ENCODE measurements at places on chromosomes 16 and 17.

GRCh38 chr16:86322283-86322682 is 188.0 kb upstream of the FOXF1 start:
- no peaks in the 10 kb centered on the region for H3K36me3 ChIP-seq
- DNase-seq: no peak
- no peak overlapping the region for H3K27ac ChIP-seq

DNA sequence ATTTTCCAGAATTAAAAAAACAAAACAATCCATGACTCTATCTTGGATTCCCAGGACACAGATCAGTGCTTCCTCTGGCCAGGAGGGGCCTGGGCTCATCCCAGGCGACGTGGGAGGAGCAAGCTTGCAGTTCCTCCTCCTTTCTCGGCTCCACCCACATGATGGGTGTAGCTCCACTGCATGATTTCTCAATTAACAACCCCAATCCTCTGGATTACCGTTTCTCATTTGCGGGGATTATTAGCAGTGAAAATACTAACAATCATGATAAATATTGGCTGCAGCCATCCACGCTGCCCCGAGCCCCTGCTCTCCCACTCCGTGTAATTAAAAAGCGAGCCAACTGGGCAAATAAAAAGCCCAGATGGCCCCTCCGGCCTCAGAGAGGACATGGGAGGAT is 46.4 kb upstream of the SDK2 start:
- no peaks in the 10 kb centered on the region for H3K36me3 ChIP-seq
- H3K4me1 ChIP-seq: no peaks in the 10 kb centered on the region
- H3K27ac ChIP-seq: no peak overlapping the region

GRCh38 chr17:5758651-5759050 is 174.3 kb upstream of the NLRP1 start:
- H3K36me3 ChIP-seq: no peaks in the 10 kb centered on the region
- no peaks in the 10 kb centered on the region for H3K4me1 ChIP-seq
- no peak overlapping the region for H3K27ac ChIP-seq
- DNase-seq: peak; percentile 15
- H3K4me3 ChIP-seq: no peak overlapping the region

GRCh38 chr16:30570636-30571444 is 674 bp downstream of the ZNF688 start:
- no peaks in the 10 kb centered on the region for H3K27me3 ChIP-seq
- H3K4me1 ChIP-seq: peaks cover 16% of the 10 kb centered on the region
- peak overlapping the region; percentile 99 for H3K27ac ChIP-seq
- H3K4me3 ChIP-seq: peak overlapping the region; percentile 79
- DNase-seq: peak; percentile 70
- H3K36me3 ChIP-seq: peaks cover 3% of the 10 kb centered on the region

DNA sequence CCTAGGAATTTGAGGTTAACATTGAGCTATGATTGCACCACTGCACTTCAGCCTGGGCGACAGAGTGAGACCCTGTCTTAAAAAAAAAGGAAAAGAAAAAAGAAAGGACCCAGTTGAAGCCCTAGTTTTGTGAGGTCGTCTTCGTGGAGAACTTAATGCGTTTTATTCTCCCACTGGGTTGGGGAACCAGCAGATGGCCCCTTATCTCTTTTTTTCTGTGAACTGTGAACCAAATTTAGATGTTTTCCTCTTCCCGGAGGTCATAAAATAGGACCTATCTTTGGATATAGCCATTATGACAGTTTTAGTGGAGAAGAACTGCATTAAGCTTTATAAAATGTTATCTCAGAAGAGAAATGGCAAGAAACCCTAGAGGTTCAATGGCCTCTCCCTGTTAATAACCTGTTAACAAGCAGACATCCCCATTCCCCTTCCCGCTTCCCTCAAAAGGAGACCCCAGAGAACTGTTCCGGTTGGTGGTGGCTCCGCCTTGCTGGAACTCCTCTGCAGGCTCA is 23.5 kb downstream of the KIAA0513 start:
- H3K4me3 ChIP-seq: no peak overlapping the region
- peak overlapping the region; percentile 38 for H3K27ac ChIP-seq
- peaks cover 35% of the 10 kb centered on the region for H3K4me1 ChIP-seq
- no peaks in the 10 kb centered on the region for H3K36me3 ChIP-seq

DNA sequence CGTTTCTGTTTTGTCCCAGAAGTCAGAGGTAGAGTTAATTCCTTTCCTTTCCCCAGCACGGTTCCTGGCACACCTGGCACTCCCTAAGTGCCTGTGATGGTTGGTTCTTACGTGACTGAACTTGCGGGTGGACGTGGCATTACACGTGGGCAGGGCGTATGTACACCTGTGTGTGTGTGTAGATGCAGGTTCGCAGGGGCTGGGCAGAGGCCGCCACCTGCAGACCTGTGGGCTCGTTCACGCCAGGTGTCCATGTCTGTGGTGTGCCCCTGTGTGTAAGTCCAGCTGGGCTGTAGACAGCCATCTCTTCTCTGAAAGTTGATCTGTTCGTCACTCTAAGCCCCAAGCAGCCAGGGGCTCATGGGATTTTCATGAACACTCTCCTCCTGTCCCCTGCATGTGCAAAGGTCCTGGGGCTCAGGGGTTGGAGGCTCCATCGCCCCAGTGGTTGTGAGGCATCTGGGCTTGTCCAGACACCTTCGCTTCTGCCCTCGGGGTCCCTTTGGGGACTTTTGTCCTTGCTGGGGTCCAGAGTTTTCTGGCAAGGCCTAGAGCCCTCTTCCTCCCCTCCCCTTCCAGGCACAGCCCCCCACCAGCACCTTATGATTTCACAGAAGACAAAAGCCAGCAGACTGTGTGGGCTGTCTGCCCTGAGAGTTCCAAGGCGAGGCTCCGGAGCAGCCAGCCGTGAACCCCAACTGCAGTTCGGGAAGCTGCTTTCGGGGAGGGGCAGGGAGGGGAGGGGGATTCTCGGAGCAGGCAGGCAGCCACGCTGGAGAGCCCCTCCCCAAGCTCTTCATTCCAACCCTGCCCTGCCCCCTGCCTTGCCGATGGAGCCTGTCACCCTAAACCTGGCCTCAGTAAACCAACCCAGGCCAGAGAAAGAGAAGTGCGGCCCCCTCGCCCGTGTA is 5.4 kb upstream of the FSCN2 start:
- H3K36me3 ChIP-seq: no peaks in the 10 kb centered on the region
- H3K4me1 ChIP-seq: peaks cover 29% of the 10 kb centered on the region
- peaks cover 20% of the 10 kb centered on the region for H3K27me3 ChIP-seq
- DNase-seq: no peak

DNA sequence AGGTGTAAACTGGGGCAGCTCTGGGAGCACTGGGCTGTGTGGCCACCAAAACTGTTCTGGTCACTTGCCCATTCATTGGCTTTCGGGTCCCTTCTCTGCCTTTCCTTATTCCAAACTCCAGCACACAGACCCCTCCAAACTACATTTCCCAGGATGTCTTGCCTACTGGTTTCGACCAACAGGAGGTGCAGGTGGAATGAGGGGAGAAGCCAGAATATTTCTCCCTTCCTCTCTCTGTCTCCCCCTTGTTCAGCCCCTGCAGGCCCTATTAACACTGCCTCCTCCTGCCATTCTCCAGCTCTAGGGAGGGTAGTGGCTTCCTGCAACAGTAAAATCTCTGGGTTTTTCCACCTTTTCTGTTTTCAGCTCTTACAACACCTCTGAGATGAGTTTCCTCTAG is 13.2 kb upstream of the NAGPA start:
- DNase-seq: no peak
- H3K4me3 ChIP-seq: no peak overlapping the region
- H3K27me3 ChIP-seq: no peaks in the 10 kb centered on the region
- H3K4me1 ChIP-seq: no peaks in the 10 kb centered on the region

DNA sequence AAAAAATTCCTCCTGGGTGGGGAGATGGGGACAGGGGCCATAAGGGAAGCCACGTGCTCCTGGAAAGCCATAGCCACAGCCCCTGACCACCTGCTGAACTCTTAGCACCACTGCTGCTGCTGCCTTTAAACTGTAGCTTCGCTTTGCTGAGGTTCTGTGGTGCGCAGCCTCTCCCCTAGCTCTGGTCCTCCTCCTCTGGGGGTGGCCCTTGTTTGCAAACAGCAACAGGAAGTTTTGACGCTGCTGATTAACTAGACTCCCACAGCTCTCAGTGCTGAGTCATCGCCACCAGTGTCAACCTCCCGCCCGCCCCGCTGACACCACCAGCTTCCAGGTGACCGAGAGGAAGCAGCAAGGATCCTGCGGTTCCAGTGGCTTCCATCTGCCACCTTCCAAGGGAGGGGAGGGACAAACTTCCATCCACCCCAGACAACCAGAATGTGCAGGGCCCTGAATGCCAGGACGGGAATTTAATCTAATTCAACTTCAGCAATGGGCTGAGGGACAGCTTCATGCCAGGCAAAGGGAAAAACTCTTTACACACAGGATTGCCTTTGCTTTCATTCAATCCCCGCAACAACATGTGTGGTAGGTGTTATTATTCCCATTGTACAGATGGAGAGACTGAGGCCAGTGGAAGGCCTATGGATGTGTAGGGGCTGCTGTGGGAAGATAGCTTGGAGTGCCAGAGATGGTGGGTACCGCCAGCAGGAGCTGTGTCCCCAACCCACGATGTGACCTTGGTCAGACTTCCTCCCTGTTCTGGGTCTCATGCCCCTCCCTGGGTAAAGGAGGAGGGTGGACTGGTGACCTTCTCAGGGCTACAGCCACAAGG is 8.1 kb upstream of the KIFC3 start:
- H3K27me3 ChIP-seq: no peaks in the 10 kb centered on the region
- H3K4me1 ChIP-seq: peaks cover 57% of the 10 kb centered on the region
- no peak overlapping the region for H3K4me3 ChIP-seq
- DNase-seq: peak; percentile 91
- H3K27ac ChIP-seq: peak overlapping the region; percentile 98

DNA sequence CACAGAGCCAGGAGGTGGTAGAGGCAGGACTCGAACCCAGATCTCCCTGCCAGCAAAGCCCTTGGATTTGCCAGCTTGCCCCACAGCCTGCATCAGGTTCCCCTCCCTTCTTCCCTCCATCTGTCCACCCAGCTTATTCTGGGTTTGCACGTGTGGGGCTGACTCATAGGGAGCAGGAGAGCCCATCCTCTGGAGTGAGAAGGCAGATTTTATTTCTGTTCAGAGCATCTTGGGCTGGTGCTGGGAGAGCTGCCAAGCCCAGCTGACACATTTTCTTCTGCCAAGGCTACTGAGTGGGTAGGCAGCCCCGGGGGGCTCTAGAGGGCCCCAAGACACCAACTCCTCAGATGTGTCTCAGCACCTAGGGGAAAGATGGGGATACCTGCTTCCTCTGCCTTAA is 106.3 kb upstream of the CRHR1 start:
- H3K4me1 ChIP-seq: no peaks in the 10 kb centered on the region
- H3K36me3 ChIP-seq: no peaks in the 10 kb centered on the region
- no peak overlapping the region for H3K27ac ChIP-seq
- DNase-seq: no peak
- H3K27me3 ChIP-seq: no peaks in the 10 kb centered on the region

GRCh38 chr17:41511116-41511515 is 5.7 kb upstream of the KRT13 start:
- H3K27ac ChIP-seq: no peak overlapping the region
- no peak for DNase-seq
- H3K27me3 ChIP-seq: peaks cover 9% of the 10 kb centered on the region
- H3K4me1 ChIP-seq: peaks cover 14% of the 10 kb centered on the region
- H3K36me3 ChIP-seq: no peaks in the 10 kb centered on the region

DNA sequence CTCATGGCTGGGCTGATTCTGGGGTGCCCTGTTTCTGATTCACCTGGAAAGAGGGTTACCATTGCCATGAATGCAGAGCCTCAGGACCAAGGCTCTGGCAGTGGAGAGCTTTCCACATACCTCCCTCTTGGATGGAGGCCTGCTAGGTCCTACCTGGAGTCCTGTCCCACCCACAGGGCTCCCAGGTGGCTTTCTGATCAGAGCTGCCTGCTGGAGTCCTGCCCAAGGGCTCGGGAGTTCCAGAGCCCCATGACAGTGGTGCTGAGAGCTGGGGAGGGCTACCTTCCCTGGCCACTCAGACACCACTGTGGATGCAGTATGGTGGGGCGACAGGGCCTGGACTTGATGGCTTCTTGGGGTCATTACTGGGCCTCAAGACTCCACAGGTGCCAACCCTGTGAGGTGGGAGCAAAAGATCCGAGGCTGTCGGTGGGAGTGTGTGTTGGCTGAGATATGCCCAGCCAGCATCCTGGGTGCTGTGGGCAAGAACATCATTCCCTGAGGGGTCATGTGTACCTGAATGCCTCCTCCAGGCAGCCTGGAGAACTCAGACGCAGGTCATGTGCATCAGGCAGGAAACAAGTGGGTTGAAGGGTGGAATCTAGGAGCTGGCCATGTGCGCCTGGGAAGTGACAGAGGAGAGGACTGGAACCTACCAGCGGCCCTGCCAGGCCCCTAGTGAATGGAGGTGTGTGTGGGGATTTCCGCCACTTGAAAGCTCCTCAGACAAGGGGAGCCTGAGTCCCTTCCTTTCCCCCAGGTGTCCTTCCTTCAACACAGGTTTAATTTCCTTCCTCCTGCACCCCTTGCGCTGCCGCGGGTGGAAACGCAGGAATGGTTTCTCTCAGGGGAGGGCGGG is 2.3 kb upstream of the WNT3 start:
- H3K27me3 ChIP-seq: peaks cover 89% of the 10 kb centered on the region
- H3K4me1 ChIP-seq: peaks cover 16% of the 10 kb centered on the region
- no peak overlapping the region for H3K27ac ChIP-seq
- H3K4me3 ChIP-seq: no peak overlapping the region

DNA sequence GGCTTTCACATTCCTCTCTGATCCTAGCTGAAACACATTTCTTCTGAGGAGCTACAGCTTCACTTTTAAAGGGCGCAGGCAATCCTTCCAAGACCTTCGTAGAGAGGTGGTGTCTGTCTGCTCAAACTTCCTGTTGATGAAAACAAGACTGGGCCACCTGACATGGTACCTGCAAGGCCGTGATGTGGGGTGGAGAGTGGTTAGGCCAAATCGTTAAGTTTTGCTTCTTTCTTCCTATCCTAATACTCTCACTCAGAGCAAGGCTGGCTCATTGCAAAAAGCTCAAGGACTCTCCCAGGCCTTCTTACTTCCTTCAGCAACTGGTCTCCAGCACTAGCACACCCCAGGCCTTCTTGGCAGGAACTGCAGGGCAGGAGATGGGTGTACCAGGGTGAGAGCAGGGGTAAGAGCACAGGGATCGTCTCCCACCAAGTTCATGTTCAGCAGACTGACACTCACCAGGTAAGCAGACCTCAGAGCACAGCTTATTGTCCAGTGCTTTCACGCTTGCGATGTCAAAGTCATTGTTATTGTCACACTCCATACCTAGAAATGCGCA is 10.9 kb upstream of the FOXJ1 start:
- peaks cover 6% of the 10 kb centered on the region for H3K4me1 ChIP-seq
- DNase-seq: no peak
- no peak overlapping the region for H3K27ac ChIP-seq
- H3K4me3 ChIP-seq: no peak overlapping the region
- peaks cover 20% of the 10 kb centered on the region for H3K36me3 ChIP-seq

GRCh38 chr17:15900871-15901270 is 44.1 kb upstream of the ADORA2B start:
- H3K4me1 ChIP-seq: no peaks in the 10 kb centered on the region
- no peaks in the 10 kb centered on the region for H3K27me3 ChIP-seq
- H3K4me3 ChIP-seq: no peak overlapping the region
- DNase-seq: no peak

- no peak overlapping the region for H3K4me3 ChIP-seq
- DNase-seq: no peak
- peaks cover 34% of the 10 kb centered on the region for H3K27me3 ChIP-seq
- no peak overlapping the region for H3K27ac ChIP-seq
Measured at GRCh38 chr17:47844227-47844626, 3.2 kb upstream of the SCRN2 start.

GRCh38 chr16:81521141-81521626 is 76.6 kb downstream of the CMIP start:
- no peak overlapping the region for H3K4me3 ChIP-seq
- peak overlapping the region; percentile 6 for H3K27ac ChIP-seq
- no peaks in the 10 kb centered on the region for H3K4me1 ChIP-seq
- H3K27me3 ChIP-seq: no peaks in the 10 kb centered on the region
- H3K36me3 ChIP-seq: peaks cover 29% of the 10 kb centered on the region
- no peak for DNase-seq

GRCh38 chr16:29925105-29925756 is 795 bp downstream of the KCTD13 start:
- H3K27ac ChIP-seq: no peak overlapping the region
- peak overlapping the region; percentile 90 for H3K4me3 ChIP-seq
- peaks cover 18% of the 10 kb centered on the region for H3K4me1 ChIP-seq
- peaks cover 23% of the 10 kb centered on the region for H3K36me3 ChIP-seq
- DNase-seq: no peak

All from large intestine (tissue), 12 donors.